Stimulated activated CD4-positive, alpha-beta T cell treated with anti-CD3 and anti-CD28 coated beads, Interleukin-1b, Interleukin-23, amount 100 ng/mL, for 1 hour (primary cell): ENCODE measurements at places on chromosomes 1 and 21.

DNA sequence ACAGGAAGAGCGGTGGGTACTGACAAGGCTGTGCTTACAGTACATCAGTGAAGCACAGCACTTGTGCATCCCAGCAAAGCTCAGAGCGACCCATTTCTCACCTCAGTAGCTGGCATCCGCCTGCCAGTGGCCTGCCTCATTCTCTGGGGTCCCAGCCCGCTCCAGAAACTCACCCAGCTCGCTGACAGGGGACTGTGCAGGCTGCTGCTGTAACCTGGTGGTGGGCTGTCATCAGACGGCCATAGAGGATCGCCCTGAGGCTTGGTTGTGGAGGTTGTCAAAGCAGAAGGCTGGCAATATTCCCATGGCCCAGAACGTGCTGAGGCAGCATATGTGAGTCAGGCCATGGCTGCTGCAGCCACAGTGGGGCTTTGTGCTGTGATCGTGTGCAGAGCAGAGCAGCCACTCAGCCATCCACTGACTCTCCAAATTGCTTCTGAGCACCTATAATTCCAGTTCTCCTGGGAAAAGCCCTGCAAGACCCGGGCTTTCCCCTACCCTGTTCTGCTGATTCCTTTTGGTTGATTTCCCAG, 13.6 kb upstream of the GPR137B start:
- no peak for DNase-seq

- DNase-seq: no peak
Measured at GRCh38 chr1:7508052-7508933, 262.8 kb upstream of the VAMP3 start.

GRCh38 chr1:168114845-168115244, 21.9 kb downstream of the GPR161 start:
- no peak for DNase-seq

DNA sequence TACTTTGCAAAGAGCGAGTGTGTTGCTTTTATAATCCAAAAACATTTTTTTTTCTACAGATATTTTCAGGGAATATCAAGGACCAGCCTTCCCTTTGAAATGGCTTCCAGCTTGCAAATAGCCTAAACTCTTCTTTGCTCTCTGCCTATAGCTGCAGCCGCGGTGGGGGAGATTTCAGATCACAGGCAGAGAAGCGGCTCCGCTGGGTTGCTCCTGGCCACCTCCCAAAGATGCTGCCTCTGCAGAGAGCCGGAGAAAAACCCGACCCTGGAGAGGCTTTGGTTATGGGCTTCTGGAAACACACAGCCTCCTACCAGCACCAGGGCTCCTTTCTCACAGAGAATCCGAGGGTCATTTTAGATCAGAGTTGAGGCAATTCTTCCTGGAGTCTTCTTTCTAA, 18.6 kb upstream of the PAX7 start:
- no peak for DNase-seq

- no peak for DNase-seq
Measured at GRCh38 chr1:156508205-156508954, 7.8 kb upstream of the MEF2D start.

GRCh38 chr1:154352581-154353459, 27.5 kb downstream of the ATP8B2 start:
- no peak for DNase-seq

- DNase-seq: no peak
Measured at GRCh38 chr1:72062584-72062983, 219.8 kb downstream of the NEGR1 start.

GRCh38 chr1:111417755-111418154, 9.8 kb downstream of the OVGP1 start:
- DNase-seq: no peak

DNA sequence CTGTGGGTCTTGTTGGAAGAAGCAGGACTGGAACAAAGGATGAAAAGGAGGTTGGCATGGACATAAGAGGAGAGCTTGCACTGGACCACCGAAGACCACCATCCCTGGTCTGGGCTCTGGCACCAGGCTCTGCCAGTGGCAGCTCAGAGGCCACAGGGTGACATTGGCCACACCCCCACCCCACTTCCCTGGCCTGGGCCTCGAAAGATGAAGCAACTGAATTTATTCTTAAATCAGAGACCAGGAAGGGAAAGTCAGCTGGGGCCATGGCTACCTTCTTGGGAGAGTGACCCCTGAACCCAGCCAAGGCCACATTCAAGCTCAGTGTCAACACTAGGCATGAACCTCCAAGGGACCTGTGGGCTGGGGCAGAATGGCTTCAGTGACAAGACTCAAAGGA, 4.0 kb downstream of the KLHDC7A start:
- DNase-seq: no peak

- no peak for DNase-seq
Measured at GRCh38 chr1:117089996-117090395, 29.9 kb downstream of the TTF2 start.

- DNase-seq: no peak
Measured at GRCh38 chr1:156767879-156768604, 707 bp downstream of the PRCC start.

- no peak for DNase-seq
Measured at GRCh38 chr1:67285780-67286488, 21.7 kb upstream of the IL12RB2 start.

DNA sequence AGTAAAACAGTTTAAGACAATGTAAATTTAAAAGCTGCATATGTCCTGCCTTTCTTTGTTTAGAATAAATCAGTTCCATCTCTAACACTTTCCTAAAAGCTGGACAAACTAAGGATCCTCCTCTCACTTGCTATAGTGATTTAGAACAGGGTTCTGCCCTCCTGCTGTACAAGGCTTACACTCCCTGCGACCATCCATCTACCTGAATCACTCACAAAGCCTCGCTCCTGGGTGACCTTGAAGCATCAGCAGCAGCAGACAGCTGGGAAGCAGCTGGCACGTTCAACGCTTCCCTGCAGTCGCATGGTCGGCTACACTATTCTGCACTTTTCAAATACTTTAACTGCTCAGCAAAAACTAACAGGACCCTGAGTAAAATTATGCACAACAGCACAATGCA, 128.0 kb downstream of the NTPCR start:
- DNase-seq: no peak

GRCh38 chr1:10663678-10664035, 132.8 kb downstream of the CASZ1 start:
- no peak for DNase-seq

DNA sequence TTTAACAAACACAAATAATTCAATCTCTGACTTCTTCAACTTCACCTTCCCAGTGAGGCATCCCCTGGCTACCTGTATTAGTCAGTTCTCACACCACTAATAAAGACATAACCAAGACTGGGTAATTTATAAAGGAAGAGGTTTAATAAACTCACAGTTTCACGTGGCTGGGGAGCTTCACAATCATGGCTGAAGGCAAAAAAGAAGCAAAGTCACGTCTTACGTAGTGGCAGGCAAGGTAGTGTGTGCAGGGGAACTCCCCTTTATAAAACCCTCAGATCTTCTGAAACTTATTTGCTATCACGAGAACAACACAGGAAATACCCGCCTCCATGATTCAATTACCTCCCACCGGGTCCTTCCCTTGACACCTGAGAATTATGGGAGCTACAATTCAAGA, 478.5 kb downstream of the ADGRL2 start:
- no peak for DNase-seq

- DNase-seq: no peak
Measured at GRCh38 chr1:87922885-87923284, 594.2 kb downstream of the LMO4 start.

DNA sequence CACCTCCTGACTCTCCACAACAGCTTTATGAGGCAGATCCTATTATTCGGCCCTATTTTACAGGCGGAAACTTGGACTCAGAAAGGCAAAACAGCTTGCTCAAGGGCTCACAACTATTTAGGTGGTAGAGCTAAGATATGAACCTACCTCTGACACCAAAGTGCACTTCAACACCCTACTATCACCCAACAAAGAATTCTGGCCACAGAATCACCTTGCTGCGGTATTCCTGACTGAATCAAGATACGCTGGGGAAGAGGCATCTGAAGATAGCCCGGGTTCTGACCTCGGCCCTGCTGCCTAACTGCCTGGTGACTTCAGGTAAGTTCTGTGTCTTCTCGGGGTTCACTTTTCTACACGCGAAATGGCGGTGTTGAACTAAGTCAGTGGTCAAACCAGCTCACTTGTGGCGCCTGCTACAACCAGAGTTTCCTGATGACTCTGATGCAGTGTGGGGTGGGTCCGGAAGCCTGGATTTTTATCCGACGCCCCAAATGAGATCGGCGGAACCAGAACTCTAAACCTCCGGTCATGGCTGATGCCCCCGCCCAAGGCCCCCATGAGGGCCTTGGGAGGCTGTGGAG, 608 bp downstream of the PEF1 start:
- DNase-seq: no peak

GRCh38 chr1:226639631-226640061, 91.1 kb downstream of the STUM start:
- no peak for DNase-seq

- no peak for DNase-seq
Measured at GRCh38 chr1:212600980-212601379, 7.6 kb upstream of the ATF3 start.

DNA sequence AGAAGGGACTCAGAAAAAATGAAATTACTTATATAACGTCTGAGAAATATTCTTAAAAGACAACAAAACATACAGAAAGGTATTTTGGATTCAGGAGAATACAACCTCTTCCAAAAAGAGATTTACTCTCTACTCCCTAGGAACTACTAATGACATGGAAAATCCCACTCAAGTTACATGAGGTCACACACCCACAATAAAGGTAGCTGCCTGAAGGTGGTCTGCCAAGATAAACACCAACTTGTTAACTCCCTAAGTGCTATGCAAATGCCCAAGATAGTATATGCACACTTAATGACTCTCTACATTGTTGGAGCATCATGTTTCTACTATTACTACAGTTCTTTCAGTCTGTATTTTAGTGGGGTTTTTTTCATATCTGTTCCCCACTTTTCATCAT, 26.5 kb downstream of the RERE start:
- DNase-seq: no peak

DNA sequence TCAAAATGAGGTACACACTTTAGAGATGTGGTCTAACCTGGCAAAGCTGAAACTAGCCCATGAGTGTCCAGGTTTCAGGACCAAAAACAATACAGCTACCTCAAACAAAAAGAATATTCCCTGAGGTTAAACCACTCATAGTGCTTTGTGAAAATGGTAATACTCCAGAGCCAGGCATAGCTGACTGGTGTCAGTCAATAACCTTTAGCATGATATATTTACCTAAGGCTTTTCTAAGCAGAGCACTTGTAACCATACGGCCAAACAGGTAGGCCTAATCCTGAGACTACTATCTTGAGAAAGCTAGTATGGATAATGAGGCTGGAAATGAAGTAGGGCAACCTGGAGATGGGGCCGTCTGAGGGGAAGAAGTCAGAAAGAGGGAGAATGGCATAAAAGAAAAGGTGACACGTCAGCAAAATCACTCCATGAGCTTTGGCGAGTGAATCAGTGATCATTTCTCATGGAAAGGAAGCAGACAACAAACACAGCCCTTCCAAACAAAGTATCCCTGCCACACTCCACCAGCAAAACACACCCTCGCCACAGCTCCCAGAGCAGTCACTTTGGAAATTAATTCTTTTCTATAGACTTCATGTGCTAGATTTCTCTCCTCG, 1.7 kb upstream of the LRRC52 start:
- no peak for DNase-seq

DNA sequence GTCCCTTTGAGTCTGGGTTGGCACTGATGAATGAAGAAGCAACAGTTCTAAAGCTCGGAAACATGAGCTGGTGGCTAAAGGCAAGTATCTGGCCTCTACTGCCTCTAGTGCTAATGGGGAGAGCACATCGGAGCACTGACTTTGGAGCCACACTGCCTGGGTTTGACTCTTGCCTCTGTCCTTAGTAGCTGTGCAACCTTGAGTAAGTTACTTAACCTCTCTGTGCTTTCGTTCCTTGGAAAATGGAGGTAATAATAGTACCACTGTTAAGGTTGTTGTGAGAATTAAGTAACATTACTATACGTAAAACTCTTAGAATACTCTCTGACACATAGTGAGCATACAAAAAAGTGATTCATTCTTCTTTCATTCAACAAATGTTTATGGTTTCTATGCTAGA, 211.2 kb downstream of the ATG4C start:
- no peak for DNase-seq

GRCh38 chr1:221631556-221631955, 110.3 kb downstream of the DUSP10 start:
- no peak for DNase-seq

GRCh38 chr1:233367057-233367803, 39.7 kb downstream of the MAP3K21 start:
- no peak for DNase-seq

GRCh38 chr1:157245823-157246222, 107.6 kb upstream of the ETV3 start:
- DNase-seq: no peak

GRCh38 chr1:67489643-67490042, 59.4 kb upstream of the SERBP1 start:
- no peak for DNase-seq

- no peak for DNase-seq
Measured at GRCh38 chr1:8739377-8739776, 78.1 kb downstream of the RERE start.

GRCh38 chr1:96488777-96489176, 232.8 kb upstream of the PTBP2 start:
- no peak for DNase-seq

- DNase-seq: no peak
Measured at GRCh38 chr1:230641900-230642262, 400 bp upstream of the COG2 start.

- no peak for DNase-seq
Measured at GRCh38 chr1:17531682-17532487, 7.6 kb upstream of the ARHGEF10L start.

DNA sequence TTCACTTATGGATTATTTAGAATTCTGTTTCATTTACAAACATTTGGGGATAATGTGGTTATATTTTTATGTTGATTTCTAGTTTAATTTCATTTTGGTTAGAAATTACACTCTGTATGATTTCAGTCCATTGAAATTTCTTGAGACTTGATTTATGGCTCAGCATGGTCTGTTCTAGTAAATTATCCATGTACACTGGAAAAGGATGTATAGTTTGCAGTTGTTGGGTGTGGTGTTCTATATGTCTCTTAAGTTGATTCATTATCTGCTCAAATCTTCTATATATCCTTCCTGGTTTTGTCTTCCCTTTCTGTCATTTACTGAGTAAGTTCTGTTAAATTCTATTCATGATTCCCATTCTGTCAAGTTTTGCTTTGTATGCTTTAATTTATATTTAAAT, 52.3 kb downstream of the RAP1A start:
- no peak for DNase-seq
